ENCODE measurements at places on chromosomes 6 and 20. TPM values are rescaled to one million over a fixed set of nuclear protein-coding genes. Genes with fewer than 3 reads are reported as not detected.

DNA sequence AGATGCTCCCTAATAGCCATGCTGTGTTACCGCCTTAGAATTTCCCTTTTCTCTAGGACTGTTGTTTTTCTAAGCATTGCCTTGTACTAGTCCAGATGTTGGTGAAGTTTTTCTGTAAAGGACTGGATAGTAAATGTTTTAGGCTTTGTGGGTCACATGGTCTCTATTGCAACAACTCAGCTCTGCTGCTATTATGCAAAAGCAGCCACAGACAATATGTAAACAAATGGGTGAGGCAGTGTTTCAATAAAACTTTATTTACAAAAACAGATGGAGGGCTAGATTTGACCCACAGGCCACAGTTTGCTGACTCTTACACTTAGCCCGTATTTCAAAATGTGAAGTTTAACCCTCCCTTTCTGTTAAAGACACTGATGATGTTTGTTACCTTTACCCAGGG lies 207.6 kb upstream of the MYLIP start:
- no peak for DNase-seq
- H3K36me3 ChIP-seq = no peaks in the 10 kb centered on the region
- no peaks in the 10 kb centered on the region for H3K4me1 ChIP-seq
- H3K27me3 ChIP-seq = peaks cover 2% of the 10 kb centered on the region

- no peaks in the 10 kb centered on the region for H3K36me3 ChIP-seq
- peaks cover 7% of the 10 kb centered on the region for H3K27me3 ChIP-seq
- no peaks in the 10 kb centered on the region for H3K4me1 ChIP-seq
- DNase-seq = no peak
Observed at GRCh38 chr6:12567682-12568081, 148.9 kb upstream of the PHACTR1 start.

DNA sequence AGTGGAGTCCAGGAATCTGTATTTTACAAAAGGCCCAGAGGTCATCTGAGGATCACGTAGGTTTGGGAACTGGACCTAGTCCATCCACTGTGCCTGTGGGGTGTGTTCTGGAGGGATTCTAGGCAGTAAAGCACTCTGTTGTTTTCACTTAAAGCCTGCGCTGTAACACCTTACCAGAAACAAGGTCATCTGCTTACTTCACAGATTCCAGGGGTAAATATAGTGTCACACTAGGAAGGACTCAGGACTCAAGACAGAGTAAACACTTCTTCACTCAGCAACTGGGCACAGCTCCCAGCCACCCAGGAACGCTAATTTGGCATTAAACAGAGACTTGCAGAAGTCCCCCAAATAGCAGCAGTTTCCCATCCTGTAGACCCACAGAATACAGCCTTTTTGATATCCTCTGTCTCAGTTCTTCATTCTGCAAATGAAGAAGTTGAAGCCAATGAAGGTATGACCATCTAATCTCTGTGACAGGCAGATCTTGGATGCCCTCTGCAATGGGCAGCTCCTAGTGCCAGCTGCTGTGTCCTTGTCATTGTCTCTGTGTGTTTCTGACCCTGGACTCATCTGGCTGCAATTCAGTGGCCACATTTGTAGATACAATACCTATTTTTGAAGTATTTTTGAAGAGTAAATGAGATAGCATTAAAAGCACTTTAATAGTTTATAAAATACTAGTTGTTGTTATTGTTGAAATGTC lies 129.1 kb downstream of the SLC24A3 start:
- no peaks in the 10 kb centered on the region for H3K36me3 ChIP-seq
- no peak overlapping the region for H3K27ac ChIP-seq
- DNase-seq = no peak
- H3K4me1 ChIP-seq = peaks cover 4% of the 10 kb centered on the region
- no peak overlapping the region for H3K4me3 ChIP-seq

GRCh38 chr6:52136934-52137467 lies 49.2 kb upstream of the IL17A start:
- DNase-seq = no peak
- no peaks in the 10 kb centered on the region for H3K4me1 ChIP-seq
- no peaks in the 10 kb centered on the region for H3K36me3 ChIP-seq
- no peak overlapping the region for H3K27ac ChIP-seq
- peaks cover 24% of the 10 kb centered on the region for H3K27me3 ChIP-seq

OLIG3 gene
- total RNA-seq = 0.81 TPM

- no peak overlapping the region for H3K4me3 ChIP-seq
- H3K36me3 ChIP-seq = no peaks in the 10 kb centered on the region
- H3K27ac ChIP-seq = no peak overlapping the region
- H3K27me3 ChIP-seq = peaks cover 5% of the 10 kb centered on the region
- DNase-seq = peak; percentile 52
Observed at GRCh38 chr20:57211908-57212533, 54.4 kb downstream of the BMP7 start.

SLC24A3 gene
- total RNA-seq = not detected

- peaks cover 10% of the 10 kb centered on the region for H3K36me3 ChIP-seq
- H3K27ac ChIP-seq = no peak overlapping the region
- H3K4me3 ChIP-seq = no peak overlapping the region
Observed at GRCh38 chr6:48476257-48476656, 365.3 kb upstream of the PTCHD4 start.

- no peak overlapping the region for H3K4me3 ChIP-seq
- no peaks in the 10 kb centered on the region for H3K4me1 ChIP-seq
- no peak for DNase-seq
- H3K27me3 ChIP-seq = no peaks in the 10 kb centered on the region
Observed at GRCh38 chr20:6559791-6560190, 207.7 kb upstream of the BMP2 start.

DNA sequence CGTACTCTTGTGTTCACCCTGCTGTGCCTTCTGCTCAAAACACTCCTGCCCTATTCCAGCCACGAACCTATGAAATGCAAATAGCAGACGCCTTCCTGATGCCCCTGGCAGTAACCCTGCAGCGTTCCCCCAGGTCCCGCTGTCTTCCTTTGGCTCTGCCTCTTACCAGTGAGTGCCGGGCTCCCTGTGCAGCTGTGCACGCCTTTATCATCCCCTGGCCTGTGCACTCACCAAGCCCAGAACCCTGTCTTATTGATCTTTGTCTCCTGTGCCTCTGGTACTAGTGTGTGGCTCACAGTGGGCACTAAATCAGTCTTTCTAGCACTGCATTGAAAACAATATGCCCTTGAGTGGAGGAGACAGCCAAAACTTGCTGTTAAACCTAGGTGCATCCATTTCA lies 19.7 kb downstream of the ZDHHC14 start:
- H3K4me1 ChIP-seq = no peaks in the 10 kb centered on the region
- H3K27ac ChIP-seq = peak overlapping the region; percentile 32
- H3K4me3 ChIP-seq = no peak overlapping the region
- H3K27me3 ChIP-seq = no peaks in the 10 kb centered on the region
- H3K36me3 ChIP-seq = no peaks in the 10 kb centered on the region

DNA sequence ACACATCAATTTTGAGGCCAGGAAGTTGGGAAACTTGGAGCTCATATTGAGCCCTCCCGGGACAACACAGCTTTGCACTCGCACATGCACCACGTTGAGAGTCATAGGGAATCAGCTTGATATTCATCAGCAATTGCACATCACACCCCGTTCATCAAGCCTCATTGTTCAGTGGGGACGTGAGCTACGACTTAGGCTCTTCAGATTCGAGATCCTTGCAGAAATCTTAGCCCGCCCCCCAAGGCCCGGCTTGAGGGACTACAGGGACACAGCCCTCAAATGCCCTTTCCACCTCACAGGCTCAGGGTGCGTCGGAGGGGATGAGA lies 93.0 kb upstream of the MAFB start:
- peaks cover 3% of the 10 kb centered on the region for H3K4me1 ChIP-seq
- H3K4me3 ChIP-seq = no peak overlapping the region
- H3K36me3 ChIP-seq = no peaks in the 10 kb centered on the region
- no peak overlapping the region for H3K27ac ChIP-seq
- peaks cover 7% of the 10 kb centered on the region for H3K27me3 ChIP-seq
- no peak for DNase-seq

- H3K4me3 ChIP-seq = no peak overlapping the region
- no peak overlapping the region for H3K27ac ChIP-seq
- peak; percentile 64 for DNase-seq
- peaks cover 31% of the 10 kb centered on the region for H3K27me3 ChIP-seq
- peaks cover 9% of the 10 kb centered on the region for H3K36me3 ChIP-seq
- H3K4me1 ChIP-seq = peaks cover 5% of the 10 kb centered on the region
Observed at GRCh38 chr6:12637960-12638641, 78.5 kb upstream of the PHACTR1 start.

HLA-DRB1 gene
- total RNA-seq = 117 TPM

DNA sequence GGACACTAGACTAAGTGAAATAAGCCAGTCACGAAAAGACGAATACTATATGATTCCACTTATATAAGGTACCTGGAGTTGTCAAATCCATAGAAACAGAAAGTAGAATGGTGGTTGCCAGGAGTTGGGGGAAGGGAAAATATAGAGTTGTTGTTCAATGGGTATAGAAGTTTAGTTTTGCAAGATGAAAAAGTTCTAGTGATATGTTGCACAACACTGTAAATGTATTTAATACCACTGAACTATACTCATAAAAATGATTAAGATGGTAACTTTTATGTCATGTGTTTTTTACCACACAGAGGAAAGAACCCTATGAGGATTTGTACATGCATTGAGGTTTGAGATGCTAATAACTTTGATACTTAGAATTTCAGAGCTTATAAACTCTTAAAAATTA lies 46.0 kb upstream of the TRAM2 start:
- DNase-seq = no peak
- H3K27ac ChIP-seq = no peak overlapping the region
- no peak overlapping the region for H3K4me3 ChIP-seq
- no peaks in the 10 kb centered on the region for H3K4me1 ChIP-seq

GRCh38 chr6:30806581-30807183 lies 62.3 kb upstream of the IER3 start:
- peaks cover 37% of the 10 kb centered on the region for H3K4me1 ChIP-seq
- H3K27ac ChIP-seq = no peak overlapping the region
- no peaks in the 10 kb centered on the region for H3K36me3 ChIP-seq
- peaks cover 2% of the 10 kb centered on the region for H3K27me3 ChIP-seq

PBOV1 gene
- not detected for total RNA-seq

DNA sequence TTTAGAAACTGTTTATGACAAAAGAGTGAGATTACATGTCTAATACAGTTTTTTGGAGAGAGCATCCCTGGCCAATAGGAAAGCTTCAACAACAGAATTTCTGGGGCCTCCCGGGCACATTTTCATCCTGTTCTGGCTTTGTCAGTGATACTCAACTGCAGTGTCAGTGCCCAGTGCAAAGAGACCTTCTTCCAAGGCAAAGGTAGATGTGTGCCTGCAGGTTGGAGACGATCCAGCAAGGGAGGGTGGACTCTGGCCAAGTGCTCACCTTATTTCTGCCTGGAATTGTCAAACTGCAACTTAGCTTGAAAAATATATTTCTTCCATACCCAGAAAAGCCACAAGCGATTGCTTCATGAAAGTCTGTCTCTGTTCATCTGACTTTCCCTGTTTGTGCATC lies 211.6 kb upstream of the SNX9 start:
- H3K4me3 ChIP-seq = no peak overlapping the region
- H3K4me1 ChIP-seq = peaks cover 17% of the 10 kb centered on the region
- H3K36me3 ChIP-seq = no peaks in the 10 kb centered on the region

DNA sequence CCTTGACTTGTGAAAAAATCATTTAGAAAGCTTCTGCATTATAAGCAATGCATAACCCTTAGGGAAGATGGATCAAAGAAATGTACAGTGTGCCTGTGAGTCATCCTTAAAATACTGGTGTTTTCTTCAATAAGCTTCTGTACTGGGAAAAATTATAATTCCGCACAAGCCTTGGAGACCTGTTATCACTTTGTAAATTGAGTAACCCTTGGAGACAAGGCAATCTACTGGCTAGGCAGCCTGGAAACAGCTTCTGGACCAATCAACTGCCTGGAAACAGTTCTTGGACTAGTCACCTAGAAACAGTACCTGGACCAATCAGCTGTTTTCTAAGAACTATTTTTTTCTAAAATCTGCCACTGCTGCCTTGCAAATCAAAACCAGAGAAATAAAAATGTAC lies 25.8 kb upstream of the RNGTT start:
- no peaks in the 10 kb centered on the region for H3K36me3 ChIP-seq
- no peak overlapping the region for H3K27ac ChIP-seq
- no peak overlapping the region for H3K4me3 ChIP-seq
- DNase-seq = no peak
- peaks cover 2% of the 10 kb centered on the region for H3K4me1 ChIP-seq

MYO6 gene
- total RNA-seq = 6.8 TPM

DLK2 gene
- not detected for total RNA-seq

WFDC13 gene
- not detected for total RNA-seq

GRCh38 chr6:35078226-35078850 lies 62.8 kb downstream of the TCP11 start:
- H3K27me3 ChIP-seq = no peaks in the 10 kb centered on the region
- DNase-seq = peak; percentile 32
- no peaks in the 10 kb centered on the region for H3K36me3 ChIP-seq
- no peaks in the 10 kb centered on the region for H3K4me1 ChIP-seq
- no peak overlapping the region for H3K4me3 ChIP-seq

DNA sequence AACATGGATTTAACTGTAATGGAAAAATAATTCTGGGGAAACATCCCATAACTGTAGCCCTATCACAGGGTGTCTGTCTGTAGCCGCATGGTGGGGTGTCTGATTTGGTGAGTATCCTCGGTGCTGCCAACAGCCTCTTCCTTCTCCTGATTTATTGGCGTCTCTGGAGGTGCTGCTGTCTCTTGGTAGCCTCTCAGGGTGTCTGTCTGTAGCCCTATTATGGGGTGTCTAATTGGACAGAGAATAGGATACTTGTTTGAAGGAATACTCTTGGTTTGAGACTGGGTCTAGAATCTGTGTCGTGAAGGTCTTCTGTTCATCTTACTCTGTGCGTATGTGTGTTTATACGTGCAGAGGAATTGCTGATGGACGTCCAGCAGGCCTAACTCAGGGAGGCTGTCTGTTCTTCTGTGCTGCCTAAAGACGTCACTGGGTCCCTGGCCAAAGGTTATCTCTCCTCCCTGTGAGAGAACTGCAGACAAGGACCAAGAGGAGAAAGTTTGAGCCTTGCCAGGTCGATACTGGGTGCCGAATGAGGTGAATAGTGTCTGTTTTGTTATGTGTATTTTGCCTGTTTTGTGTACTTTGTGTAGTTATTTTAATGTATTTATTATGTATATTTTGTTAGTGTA lies 18.9 kb upstream of the AGPAT4 start:
- no peaks in the 10 kb centered on the region for H3K4me1 ChIP-seq
- DNase-seq = no peak
- no peak overlapping the region for H3K4me3 ChIP-seq
- no peaks in the 10 kb centered on the region for H3K36me3 ChIP-seq
- no peaks in the 10 kb centered on the region for H3K27me3 ChIP-seq

RALGAPA2 gene
- 39.2 TPM for total RNA-seq
